A549 (cell line): ENCODE measurements at places on chromosomes 2 and 18.

GRCh38 chr2:156436497-156437085 lies 412 bp downstream of the GPD2 start:
- peak; percentile 21 for DNase-seq

DNA sequence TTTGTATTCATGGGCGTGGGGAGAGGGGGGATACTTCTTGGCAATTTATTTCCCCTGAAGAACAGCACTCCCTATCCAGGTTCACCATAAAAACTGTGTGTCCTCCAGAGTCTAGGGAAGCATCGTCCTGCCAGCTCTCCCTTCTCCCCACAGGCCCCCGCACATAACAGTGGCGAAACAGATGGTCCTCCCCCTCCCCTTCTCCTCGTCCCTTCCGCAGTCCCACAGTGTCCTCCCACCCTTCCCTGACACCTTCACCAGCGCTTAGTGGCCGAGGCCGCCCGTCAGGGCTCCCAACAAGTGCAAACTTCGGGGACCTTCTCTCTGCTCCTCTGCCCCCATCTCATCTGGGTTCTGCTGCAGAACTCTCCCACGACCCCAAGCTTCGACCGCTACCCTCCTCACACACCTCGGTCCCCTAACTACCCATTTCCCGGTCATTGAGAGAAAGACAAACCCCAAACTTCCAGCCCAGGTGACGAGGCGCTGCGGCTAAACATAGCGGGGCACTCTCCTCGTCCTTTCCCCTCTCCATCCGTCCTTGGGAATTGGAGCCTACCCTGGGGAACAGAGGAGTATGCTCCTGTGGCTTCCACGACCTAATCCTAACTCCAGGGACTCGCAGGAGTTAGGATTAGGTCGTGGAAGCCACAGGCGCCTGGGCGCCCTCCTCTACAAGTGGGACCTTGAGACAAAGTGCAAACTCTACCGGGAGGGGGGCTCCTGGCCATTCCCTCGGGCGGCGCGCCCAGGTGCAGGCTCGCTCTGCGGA lies 971 bp downstream of the ZNF385B start:
- no peak for DNase-seq

GRCh38 chr18:31774477-31774785 lies 13.8 kb upstream of the SLC25A52 start:
- no peak for DNase-seq

DNA sequence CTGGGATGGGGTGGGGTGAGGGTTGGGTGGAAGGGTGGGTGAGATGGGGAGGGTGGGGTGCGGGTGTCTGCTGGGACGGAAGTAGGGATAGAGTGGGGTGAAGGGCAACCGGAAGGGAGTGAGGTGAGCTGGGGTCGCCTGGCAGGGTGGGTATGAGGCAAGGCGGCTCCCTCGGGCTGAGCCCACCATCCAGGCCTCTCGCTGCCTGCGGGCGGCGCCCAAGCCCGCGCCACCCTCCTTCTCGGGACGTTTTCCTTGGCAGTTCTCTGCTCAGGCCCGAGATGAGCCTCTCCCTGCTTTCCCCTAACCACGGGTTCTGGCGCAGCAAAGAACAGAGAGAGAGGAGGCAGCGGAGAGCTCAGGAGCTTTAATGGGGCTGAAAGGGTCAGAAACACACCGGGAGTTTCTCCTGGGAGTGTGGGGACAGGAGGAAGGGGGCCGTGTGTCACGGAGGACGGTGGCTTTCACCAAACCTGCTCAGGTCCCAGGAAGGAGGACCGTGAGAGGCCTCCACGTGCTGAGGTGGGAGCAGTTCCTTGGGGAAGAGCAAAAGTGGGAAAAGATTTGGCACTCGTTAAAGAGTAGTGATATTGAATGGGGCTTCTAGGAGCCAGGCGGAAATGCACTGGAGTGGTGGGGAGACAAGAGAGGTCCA lies 4.1 kb downstream of the FEV start:
- no peak for DNase-seq

- DNase-seq = no peak
Observed at GRCh38 chr2:67217398-67217797, 179.7 kb upstream of the ETAA1 start.

- DNase-seq = no peak
Observed at GRCh38 chr18:56235481-56236013, 402.8 kb downstream of the TXNL1 start.

GRCh38 chr2:14638488-14638887 lies 6.0 kb downstream of the LRATD1 start:
- no peak for DNase-seq

DNA sequence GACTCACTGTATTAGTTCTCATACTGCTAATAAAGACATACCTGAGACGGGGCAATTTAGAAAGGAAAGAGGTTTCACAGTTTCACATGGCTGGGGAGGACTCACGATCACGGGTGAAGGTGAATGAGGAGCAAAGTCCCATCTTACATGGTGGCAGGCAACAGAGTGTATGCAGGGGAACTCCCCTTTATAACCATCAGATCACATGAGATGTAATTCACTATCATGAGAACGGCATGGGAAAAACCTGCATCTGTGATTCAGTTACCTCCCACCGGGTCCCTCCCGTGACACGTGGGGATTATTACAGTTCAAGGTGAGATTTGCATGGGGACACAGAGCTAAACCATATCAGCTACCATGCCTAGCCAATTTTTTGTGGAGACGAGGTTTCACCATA lies 168.2 kb downstream of the NEDD4L start:
- DNase-seq = no peak

DNA sequence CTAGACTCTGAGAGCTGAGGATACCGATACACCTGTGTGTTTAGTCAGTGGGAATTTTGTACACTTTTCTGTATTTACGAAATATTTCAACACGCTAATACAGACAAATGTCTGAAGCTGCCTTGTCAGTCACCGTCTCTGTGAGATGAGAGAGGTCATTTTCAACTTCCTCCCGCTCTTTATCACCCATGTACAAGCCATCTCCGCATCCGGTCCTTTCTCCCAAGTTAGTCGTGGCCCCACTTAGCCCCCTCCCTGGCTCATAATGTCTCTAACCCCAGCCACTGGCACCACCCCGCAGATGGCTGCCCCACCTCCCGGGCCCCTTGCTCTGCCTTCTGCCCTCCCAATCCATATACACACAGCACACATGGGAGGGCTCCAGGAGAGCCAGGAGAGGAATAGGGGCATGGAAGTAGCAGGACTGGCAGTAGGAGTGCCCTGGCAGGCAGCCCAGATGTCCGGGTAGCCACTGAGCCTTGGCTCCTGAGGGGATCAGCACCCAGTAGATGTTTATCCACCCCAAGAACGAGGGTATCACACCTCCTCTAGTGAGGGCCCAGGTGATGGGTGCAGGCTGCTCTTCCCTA lies 2.0 kb upstream of the RUFY4 start:
- no peak for DNase-seq

DNA sequence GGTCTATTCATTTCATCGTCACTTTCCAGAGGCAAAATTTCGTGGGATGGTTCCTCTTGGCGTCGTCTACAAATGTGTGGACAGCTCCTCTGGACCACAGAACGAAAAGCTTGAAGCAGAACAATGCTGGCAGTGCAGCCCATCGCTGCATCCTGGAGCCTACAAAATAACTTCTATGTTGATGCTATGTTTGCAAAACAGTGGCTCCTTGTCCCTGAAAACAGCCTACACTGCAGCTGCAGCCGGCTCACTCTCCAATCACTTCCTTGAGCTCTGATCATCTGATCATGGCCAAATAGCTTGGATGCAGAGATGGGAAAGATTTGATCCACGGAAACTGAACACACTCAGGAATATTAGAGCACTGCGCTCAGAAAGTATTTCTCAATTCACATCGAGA lies 60.0 kb downstream of the DOCK10 start:
- DNase-seq = no peak

DNA sequence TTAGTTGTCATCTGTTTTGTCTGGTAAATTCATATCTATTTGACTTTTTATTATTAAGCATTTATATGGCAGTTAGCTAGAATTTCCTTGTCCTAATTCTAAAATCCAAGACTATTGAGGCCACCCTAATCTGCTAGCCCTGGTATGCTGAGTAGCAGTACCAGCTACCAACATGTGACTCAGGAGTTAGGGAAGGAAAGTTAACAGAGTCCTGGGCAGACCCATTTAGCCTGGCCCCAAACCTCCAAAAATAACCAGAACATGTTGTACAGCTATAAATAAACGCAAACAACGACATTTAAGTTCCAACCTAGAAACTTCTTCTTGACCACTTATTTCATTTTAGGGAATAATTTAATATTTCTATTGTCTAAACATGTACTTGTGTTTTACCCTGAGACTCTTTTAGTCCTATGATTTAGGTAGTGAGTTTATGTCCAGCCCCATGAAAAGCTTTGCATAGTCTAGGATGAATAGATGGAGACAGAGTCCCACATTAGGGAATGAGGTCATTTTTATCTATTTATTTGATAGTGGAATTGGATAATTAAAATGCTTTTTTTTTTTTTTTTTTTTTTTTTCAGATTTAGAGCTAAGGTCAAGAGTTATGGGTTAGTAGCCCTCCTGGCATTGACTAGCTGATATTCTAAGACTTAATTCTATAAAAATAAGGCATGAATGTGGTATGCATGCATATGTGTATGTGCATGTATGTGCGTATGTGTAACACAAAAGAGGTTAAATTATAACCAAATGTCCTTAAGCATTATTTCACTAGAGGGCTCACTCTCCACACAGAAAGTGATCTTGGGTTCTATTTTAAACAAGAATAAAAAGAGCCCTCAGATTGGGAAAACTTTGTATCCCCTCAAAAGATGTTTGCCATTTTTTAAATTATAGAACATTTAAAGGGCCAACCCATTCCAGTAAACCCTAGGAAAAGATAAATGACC lies 160.1 kb upstream of the MAPRE2 start:
- no peak for DNase-seq

DNA sequence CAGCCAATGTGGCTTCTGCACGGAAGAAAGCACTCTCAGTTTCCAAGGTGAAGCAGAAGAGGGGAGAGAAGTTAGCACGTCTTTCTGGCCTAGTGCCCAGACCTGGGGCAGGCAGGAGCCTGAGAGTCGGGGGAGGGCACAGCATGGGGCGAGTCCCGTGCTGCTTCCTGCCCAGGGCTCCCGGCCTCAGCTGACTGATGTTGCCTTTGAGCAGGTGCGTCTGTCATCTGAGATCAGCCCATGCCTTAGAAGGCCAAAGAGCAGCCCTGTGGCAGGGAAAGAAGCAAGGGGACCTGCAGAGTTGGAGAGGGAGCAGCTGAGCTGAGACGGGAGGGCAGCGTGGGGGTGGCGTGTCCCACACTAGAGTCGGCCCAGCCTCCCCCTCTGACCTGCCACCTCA lies 3.3 kb downstream of the KCNIP3 start:
- no peak for DNase-seq

DNA sequence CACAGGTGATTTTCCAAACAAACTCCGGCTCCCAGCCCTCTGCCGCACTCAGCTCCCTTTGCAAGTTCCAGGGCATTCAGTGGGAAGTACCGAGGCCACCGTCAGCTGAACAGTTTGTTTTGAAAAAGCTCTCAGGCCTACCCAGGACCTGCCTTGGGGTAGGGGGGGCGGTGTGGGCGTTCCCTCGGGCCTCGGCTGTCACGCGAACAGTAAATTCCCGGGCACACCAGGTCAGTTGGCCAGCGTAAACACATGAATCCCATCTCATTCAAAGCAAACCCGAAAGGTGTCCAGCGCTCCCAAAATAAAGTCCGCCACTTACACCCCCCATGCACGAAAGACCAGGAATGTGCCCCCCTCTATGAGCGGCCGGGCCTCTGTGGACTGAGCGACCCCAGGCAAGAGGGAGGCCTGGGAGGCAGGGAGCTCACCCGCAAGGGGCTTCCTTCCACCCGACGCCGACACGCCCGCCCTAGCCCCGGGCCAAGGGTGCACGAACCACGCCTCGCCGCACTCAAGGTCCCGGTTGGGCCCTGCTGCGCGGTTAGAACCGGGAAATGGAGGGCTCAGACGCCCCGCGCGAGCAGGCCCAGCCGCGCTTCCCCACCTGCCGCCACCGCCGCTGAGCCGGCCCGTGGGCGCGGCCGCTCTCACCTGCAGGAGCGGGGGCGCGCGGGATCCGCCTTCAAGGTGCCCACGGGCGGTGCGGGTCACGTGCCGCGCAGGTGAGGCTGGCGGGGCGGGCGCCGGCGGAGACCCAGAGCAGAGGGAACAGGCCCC lies at the start of gene WDSUB1:
WDSUB1 (minus strand) TSS at position 775 of the 780 bp plus-strand sequence. CDS start 3,634 bp downstream, outside the sequence.
- DNase-seq = peak; percentile 39

- DNase-seq = no peak
Observed at GRCh38 chr2:188024811-188025210, 266.9 kb upstream of the GULP1 start.

DNA sequence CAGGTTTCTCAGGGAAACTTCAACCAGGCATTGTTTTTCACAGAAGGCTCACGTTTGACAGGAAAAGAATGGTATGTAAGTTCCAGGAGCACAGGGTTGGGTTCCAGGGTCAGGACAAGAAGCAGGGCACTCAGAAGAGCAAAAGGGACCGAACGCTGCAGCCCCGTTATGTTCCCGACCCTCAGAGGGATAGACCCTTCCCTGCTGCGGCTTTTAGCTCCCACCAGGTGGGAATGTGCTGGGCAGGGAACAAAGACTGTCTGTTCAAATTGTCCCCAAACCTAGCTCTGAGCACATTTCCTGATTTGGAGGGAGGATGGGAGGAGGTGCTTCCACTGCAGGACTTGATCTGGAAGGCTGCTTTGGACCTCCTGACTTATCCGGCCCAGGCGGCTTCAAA lies 130.1 kb downstream of the RAB3GAP1 start:
- DNase-seq = no peak

- DNase-seq = no peak
Observed at GRCh38 chr2:88024509-88024908, 8.2 kb upstream of the RNU2-63P start.

DNA sequence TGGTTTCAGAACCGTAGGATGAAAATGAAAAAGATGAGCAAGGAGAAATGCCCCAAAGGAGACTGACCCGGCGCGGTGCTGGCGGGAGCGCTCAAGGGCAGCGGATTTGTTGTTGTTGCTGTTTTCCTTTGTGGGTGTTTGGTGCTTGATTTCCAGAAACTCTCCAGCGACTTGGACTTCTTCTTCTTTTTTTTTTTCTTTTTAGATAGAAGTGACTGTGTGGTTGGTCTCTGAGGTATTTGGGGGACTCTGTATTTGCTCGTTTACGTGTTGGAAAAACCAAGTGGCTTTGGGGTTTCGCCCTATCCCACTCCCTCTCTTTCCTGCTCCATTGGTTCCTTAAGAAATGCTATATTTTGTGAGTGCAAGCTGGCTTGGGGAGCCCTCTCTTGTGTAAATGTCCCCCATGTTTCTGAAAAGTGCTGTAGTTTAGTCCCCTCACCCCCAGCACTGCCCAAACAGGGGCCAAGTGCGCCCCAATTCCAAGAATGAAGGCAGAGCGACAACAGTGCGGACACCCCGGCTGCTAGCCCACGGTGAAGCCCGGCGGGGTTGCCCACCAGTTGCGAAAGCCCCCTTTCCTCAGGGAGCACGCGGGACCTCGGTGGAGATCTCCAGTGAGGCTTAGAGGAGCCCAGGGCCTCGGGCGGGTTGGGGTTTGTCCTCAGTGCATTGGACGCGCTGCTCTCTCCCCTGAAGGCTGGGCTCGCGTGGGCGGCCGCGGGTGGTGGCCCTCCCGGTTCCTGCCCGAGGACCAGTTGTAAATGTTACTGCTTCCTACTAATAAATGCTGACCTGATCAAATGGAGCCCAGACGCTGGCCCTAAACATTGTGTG lies 1.8 kb downstream of the HOXD9 start:
- no peak for DNase-seq

GRCh38 chr18:75183524-75183923 lies 25.4 kb downstream of the PTGR3 start:
- DNase-seq = no peak
